Stimulated activated CD4-positive, alpha-beta T cell treated with anti-CD3 and anti-CD28 coated beads, Interleukin-15, amount 100 ng/mL, for 24 hours (primary cell): ENCODE measurements at places on chromosomes 5 and 9.

DNA sequence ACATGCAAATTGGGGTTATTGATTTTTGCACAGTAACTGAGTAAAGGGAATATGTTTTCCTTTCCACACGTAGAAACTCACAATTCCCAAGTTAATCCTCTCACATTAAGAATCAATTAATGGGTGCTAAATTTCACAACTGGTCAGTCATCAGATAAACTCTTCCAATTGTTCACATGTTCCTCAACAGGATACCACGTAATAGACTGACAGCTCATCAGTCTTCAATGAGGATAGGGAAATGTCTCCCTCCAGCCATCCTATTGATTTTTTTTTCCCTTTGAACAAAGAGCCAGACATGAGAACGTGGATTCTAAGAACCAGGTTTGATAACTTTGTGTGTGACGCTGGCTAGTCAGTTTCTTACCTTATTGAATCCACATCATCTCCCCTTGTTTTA, 768 bp upstream of the CER1 start:
- no peak for DNase-seq

- no peak for DNase-seq
Measured at GRCh38 chr5:136620016-136620419, 254.7 kb upstream of the TRPC7 start.

DNA sequence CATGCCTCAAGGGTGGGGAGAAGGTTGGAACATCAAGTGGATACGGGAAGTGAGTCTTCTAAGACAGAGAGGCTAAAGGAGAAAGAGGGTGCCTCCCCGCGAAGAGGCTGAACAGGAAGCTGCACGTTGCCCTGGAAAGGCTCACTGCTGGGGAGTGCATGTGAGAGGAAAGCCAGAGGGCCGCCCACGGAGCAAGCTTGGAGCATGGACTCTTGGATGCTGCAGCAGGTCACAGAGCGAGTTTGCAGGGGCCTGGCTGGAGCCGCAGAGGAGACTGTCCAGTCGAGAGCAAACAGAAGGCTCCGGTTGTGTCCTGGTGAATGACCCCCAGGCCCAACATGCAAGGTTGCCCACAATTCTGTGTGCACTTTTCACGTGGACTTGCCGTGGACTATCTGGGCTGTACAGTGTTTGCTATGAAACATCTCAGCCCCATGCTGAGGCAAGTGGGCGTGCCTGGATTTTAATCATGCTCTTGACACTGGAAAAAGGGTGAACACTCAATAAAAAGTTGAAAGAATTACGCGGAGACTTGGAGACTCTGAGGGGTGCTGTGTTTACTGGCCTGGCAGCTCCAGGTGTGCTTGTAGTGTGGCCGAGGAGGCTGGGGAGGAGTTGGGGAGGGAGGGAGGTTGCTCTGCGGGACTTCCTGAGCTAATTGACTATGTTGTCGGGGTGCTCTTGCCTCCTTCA, 54.5 kb upstream of the GARNL3 start:
- no peak for DNase-seq

GRCh38 chr5:59553992-59554391, 339.5 kb downstream of the PDE4D start:
- DNase-seq: no peak

- DNase-seq: no peak
Measured at GRCh38 chr5:34957321-34957720, 28.0 kb downstream of the DNAJC21 start.

DNA sequence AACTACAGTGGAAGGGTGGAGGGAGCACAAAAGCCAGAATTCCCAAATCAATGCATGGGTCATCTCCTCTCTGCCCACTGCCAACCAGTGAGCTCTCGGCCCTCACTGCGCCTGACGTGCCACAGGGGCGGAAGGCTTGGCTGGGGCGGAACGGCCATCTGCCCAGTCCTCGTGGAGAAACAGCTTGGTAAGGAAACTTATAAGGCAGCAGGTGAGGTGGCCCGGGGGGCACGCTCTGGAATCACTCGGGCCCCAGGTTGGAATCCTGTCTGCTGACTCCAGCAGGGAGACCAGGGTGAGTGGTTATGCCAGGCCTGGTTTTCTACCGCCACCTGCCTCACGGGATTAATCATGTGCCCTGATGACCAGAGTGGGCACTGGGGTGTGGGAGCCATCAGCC, 52.3 kb downstream of the VAV2 start:
- no peak for DNase-seq

DNA sequence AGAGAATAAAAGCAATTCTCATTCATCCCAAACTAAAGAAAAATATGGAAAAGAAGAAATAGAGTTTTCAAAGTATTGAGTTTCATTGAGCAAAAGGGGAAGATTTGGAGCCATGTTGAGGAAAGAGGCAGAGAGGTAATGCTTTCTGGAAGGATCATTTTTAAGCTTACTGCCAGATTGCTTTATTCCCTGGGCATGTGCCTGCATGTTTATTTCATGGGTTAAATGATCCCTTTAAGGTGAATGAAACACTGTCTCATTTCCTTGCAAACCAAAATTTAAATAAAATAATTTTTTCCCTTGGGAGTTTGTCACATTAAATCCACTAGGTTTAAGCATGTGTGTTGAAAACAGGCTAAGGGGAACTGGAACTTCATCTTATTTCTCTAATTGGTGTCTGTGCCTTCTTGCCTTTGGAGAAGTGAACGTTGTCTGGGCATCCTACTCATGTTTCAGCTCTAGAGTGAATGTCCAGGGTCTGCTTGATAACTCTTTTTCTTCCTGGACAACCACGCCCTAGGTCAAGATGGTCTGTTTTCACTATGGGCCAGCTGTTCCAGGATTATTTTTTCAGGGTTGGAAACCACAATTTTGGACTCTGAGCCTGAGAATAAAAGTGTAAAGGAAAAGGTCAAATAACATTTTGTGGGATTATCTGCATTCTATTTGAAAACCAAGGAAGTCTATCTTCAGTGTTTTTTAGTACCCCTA, 114.1 kb upstream of the ELL2 start:
- DNase-seq: no peak

- no peak for DNase-seq
Measured at GRCh38 chr9:127825319-127826051, 22.8 kb downstream of the FPGS start.

- no peak for DNase-seq
Measured at GRCh38 chr5:134784241-134784920, 25.8 kb downstream of the DDX46 start.

DNA sequence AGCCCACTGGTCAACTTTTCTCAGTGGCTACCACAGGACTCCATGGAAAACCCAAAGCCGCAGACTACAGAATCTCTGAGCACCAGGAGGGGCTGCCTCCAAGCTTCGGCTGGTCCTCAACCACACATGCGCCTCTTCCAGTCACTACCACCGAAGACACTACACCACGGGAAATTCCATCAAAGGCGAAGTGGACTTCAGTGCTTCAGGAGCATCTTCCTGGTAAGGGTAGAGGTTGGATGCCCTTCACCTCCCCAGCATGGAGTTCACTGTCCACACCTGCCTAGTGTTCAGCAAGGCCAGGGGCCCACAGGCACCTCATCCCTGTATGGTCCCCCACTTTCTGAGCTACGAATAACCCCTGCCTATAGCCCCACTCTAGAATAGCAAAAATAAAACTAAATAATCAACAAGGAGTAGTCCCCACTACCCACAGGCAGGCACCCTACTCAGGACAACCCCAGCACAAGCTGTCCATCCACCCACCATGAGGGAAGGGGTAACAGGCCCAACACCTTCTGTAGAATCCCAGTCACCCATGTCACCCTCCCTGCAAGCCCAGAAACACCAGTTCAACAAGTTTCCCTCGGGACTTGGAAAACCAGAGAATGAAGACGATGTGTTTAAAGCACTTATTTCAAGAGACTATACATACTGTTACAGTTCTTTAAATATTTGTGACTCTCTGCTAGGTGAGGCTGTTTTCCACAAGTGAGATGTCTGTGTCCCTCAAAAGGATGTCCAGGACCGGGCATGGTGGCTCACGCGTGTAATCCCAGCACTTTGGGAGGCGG, 2.6 kb downstream of the VDAC1 start:
- no peak for DNase-seq

DNA sequence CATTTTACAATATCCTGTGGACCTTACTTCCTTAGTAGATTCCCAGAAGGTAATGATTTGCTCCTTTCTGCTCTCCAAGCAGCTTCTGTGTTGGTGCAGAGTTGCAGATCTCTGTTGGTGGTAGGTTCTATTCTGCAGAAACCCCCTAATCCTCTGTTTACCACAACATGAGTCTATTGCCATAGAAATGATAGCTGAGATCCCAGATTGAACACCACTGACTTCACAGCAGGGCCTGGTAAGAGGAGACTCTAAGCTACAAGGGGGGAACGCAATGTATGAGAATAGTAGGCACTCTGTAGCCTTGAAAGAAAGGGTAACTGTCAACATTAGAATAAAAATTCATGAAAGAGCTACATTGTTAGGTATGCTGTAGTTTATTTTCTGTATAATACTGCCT, 59.5 kb downstream of the MUSK start:
- DNase-seq: no peak

- no peak for DNase-seq
Measured at GRCh38 chr9:19698960-19699359, 89.9 kb downstream of the SLC24A2 start.

DNA sequence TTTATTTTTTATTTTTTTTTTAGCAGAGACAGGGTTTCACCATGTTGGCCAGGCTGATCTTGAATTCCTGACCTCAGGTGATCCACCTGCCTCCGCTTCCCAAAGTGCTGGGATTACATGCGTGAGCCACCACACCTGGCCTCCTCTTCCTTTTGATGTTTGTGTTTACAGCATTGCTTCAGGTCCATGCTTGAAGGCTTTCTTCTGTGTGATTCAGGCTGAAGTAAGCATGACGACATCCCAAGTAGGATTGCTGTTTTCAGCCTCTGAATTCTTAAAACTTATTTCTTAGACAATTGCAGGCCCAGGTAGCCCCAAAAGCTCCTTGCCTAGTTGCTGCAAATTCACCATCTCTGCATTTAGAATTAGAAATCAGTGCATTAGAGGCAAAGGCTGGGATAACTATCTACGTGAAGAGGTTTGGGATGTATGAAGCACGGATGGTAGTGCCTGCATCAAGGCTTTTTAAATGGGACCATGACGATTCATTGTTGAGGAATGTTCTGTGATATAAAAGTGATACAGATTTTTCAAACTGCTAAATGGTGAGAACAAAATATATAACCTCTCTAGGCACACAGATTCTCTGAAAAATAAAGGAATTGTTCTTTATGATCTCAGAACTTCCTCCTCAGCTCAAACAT, 3.0 kb upstream of the ETF1 start:
- DNase-seq: no peak

- DNase-seq: no peak
Measured at GRCh38 chr5:116365006-116365496, 209.6 kb downstream of the SEMA6A start.

DNA sequence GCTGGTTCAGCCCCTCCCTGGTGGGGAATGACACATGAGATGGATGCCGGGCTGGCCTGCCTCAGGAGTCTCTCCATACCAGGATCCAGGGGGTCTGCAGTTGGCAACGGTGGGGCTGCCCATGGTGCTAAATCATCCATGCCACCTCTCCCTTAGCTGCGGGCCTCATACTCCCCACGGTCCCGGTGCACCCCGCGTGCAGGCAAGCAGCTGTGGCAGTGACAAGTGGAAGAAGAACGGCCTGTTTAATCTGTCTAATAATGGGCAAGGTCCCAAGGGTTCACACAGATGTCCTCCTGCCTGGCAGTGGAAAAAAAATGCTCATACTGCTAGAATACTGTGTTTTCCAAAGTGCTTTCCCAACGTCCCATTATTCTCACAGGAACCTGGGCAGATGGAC, 196.9 kb upstream of the PANK3 start:
- DNase-seq: no peak

DNA sequence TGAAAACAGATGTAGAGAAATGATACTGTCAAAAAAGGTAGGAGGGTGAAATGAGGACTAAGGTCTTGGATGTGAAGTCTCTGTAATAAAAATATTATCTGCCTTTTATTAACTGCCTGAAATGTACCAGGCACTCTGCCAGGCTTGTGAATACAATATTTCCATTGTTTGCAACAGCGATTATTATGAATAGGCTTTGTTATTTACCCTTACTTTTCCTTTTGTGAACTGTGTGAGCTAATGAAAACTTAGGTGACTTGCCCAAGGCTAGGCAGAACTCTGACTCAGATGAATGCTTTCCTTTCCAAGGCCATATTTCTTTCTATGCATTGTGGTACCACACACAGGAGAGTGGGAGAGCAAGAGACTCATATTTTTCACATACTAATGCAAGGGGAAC, 204.1 kb downstream of the CDH12 start:
- no peak for DNase-seq

- no peak for DNase-seq
Measured at GRCh38 chr5:95177456-95177855, 107.4 kb downstream of the MCTP1 start.

DNA sequence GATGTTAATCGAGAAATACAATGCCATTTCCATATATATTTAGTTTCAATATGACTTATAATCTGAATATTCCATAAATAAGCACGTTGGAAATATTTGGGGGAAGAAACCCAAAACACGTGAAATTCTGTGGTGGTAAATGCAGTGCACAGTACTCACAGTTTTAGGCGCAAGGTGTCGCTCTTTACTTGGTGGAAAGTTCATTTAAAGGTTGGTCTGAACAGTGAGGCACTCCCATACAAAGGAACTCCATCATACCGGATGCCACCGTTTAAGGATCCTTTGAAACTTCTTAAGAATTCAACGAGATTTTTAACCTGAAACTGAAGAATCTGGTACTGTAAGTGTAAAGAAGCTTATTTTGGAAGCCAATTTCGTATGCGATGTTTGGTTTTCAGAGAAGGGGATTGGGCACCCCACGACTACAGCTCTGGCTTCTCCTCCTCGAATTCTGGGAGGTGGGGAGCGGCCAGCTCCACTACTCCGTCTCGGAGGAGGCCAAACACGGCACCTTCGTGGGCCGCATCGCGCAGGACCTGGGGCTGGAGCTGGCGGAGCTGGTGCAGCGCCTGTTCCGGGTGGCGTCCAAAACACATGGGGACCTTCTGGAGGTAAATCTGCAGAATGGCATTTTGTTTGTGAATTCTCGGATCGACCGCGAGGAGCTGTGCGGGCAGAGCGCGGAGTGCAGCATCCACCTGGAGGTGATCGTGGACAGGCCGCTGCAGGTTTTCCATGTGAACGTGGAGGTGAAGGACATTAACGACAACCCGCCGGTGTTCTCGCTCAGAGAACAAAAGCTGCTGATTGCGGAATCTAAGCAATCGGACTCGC, at the start of gene PCDHA11:
Gene PCDHA11, plus strand, starts transcription at position 237 of the 834 bp plus-strand sequence. Its CDS starts 147 bp downstream, at position 384.
- no peak for DNase-seq

- DNase-seq: no peak
Measured at GRCh38 chr5:113061846-113062780, 85.5 kb downstream of the DCP2 start.

DNA sequence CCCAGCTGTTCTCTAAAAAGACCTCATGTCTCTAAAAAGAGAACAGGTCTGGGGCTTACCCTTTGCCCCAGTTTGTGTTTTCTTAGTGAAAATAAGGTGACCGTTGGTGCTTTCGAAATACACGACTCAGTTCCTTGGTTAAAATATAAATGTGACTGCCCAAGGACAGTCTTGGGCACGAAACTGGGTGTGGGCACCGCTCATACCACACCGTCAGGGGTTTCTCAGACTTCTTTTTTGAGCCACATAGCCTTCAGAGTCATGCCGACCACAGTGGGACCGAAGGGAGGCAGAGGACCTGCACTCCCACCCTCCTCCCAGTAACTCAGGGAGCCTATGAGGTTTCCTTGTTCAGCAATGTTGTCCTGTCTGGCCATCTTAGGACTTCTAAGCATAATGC, 6.5 kb downstream of the SNX18 start:
- no peak for DNase-seq

GRCh38 chr9:92525306-92525705, 10.5 kb downstream of the ECM2 start:
- DNase-seq: no peak

- no peak for DNase-seq
Measured at GRCh38 chr5:146366904-146367303, 28.3 kb downstream of the POU4F3 start.

GRCh38 chr5:179404321-179405053, 59.2 kb upstream of the ADAMTS2 start:
- DNase-seq: no peak
